ENCODE measurements at places on chromosomes 12 and 14.

DNA sequence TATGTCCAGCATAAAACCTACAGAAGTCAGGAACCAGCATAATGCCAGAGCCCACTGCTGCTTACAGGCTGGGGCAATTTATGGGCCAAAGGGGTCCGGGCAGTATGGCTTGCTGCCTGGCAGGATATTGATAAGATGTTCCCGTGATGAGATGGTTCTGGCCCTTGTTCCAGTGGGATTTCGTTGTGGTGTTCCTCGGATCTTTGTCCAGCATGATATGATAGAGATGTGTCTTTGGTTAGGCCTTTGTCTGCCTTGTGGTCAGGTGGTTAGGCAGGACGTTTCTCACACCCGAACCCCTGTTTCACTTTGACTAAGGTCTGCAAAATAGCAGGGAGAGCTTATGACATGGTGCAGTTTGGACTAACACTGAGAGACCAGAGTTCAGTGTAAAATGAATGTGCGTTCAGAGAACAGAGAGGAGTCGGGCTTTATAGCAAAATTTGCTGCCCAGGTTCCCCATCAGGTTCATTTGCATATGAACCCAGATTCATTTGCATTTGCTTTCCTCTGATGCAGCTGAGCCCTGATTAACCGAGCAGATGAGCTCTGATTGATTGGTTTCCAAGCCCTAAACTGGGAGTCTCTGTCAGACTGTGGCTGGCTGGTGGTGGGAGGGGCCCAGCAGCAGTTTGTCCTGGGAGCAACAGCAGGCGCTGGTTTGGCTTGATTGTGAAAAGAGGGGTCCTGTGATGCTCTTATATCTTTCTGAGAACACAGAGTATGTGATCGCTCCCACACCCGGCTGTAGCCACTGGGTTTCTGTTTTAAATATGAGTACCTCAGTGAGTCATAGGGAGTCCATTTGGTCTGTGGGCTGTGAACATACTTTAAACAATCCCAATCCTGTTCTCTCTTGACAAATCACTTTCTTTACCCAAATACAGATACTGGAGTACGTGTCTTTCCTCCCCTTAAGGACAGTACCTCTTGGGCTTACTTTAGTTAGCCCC lies 156.3 kb upstream of the PZP start:
- DNase-seq: no peak

DNA sequence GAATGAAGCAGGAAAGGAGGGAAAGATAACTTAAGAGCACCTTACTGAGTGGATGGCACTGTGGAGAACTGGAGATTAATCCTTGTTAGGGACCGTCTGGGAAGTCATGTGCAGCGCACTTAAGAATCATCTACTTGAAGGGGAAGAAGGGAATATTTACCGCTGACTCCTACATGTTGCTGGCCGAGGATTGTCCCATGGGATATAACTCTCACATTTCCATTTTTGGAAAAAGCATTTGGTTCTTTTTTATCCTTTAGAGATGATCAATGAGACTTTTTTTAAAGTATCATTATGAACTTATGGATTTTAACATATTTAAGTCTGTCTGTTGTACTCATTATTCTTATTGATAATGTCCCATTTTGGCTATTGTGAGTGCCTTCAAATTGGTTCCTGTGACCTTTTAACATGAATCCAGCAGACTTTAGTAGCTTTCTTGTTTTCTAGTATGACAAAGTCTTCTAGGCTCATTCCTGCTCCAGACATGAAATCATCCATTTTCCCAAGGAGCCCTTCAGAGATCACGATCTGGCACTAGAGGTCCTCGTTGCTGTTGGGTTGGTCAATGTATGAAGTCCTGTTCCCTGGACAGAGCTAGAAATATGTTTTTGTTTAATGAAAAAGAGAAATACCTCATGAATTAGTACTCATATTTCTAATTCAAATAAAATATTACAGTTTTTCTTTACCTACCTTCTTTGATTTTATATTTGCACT lies 20.2 kb upstream of the FAM234B start:
- no peak for DNase-seq

DNA sequence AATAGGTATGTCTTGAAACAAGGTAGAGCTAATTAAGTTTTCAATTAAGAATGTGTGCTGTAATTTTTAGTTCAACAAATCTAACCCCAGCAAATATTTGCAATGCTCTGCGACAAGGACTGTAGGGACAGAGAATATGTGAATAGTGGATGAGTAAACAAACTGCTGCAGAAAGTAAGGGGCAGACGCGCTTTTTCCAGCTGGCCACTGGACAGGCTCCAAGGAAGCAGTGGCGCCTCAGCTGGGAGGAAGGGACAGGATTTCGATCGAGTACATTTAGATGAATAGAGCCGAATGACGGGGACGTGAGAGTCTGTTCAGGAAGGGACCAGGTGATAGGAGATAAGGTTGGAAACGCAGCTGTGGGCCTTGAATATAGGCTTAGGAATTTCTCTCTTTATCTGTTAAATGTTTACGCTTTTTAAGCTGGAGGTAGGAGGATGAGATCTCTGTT lies 69.3 kb downstream of the ELK3 start:
- DNase-seq: no peak

- DNase-seq: no peak
These were observed 352.6 kb downstream of the BCL11B start for GRCh38 chr14:98919434-98919833.

Data from GM12892 (cell line).